ENCODE measurements at places on chromosomes 12 and 14.
A peak's percentile ranks its signal among the peaks of the same experiment; 100 is the strongest.

DNA sequence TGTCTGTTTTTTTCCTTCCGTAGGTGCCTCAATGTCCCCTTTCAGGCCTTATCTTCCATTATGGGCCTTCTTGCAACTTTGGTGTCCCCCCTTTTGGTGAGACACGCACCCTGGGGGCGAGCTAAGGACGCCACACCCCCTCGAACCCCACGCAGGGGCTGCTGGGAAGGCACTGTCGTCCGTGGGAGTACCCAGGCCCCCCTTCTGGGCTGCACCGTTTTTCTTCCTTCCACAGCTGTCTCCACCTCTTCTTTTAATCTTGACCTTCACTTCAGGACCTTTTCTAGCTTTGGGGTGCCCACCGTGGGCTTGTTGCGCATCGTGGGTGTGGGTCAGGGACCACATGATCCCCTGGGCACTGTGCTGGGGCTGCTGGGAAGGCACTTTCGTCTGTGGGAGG is 271.8 kb downstream of the ALG10 start:
- no peak for DNase-seq

DNA sequence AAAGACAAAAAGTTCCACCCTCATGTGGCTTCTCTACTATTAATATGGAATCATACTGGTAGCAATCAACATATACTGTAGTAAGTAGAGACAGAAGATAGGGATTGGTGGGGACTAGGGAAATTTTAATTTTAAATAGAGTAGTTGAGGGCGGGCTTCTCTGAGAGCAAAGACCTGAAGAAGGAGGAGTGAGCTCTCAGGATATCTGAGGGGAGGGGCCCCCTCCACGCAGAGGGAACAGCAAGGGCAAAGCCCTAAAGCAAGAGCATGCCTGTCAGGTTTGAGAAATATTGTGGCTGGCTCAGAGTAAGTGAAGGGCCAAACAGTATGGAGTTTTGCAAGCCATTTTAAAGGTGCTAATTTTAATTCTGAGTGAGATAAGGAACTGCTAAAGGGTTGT is 64.3 kb downstream of the PCNX1 start:
- no peak for DNase-seq

DNA sequence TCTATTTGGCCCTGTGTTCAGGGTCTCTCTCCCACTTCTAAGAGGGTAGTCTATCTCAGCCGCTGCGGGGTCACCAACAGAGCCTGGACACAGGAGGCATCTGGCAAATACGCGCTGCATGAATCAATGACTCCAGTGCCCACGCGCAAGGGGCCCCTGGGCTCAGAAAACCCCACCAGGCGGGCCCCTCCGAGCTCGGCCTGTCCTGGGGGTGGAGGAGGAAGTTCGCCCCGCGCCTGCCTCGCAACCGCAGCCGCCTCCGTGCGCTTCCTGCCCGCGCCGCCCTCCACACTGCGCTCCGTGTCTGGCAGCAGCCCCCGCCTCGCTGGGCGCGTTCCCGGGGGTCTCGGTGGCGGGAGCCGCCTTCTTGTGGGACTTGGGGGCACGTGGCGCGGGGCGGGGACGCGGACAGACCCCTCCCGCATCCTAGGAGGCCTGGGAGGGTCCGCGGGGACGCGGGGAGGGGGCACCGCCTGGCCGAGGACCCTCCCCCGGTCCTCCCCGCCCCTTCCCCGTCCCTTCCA is 811 bp upstream of the FBRSL1 start:
- peak; percentile 73 for DNase-seq

DNA sequence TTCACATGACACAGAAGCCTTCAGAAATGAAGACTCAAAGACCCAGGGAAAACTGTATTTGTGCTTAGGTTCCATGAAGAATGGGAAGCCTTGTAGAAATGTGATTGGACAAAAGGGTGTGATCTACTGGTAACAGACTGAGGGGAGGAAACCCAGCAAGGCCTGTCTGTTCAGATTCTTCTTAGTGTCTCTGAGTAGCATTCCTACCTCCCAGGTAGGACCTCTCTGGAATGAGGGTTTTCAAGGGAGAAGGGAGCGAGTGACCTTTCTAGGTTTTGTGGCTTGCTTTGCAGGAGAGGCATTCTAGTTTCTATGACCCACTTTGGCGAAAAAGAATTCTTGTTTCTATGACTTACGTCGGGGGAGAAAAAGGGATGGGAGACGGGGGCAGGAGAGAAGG is 401.7 kb downstream of the DPF3 start:
- DNase-seq, result no peak

GRCh38 chr14:104182857-104183425 is 44.6 kb downstream of the KIF26A start:
- DNase-seq, result no peak

GRCh38 chr12:65106948-65107347 is 14.2 kb downstream of the WIF1 start:
- DNase-seq, result no peak

DNA sequence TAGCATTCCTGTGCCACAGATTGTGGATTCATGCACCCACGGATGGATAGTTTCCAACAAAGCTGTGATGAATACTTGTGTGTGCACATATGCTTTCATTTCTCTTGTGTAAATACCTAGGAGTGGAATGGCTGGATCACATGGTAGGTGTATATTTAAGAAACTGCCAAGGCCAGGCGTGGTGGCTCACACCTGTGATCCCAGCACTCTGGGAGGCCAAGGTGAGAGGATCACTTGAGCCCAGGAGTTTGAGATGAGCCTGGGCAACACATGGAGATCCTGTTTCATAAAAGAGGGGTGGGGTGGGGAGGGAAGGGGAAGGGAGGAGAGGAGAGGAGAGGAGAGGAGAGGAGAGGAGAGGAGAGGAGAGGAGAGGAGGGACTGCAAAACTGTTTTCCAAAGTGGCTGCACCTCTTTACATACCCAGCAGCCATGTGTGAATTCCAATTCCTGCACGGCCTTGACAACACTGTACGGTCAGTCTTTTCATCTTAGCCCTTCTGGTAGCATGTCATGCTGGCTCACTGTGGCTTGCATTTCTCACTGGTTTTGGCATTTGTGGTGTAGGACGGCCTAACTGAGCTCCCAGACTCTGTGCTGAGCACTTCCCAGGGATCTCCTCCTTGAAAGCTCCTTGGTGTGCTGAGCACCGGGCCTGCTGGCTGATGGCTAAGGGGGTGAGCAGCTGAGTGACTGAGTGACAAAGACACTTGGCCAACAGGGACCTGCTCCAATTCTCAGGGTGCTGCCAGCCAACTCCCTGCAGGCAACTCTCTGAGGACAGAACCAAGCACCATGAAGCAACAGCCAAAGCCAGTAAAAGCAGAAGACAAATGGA is 27.9 kb downstream of the SYNE3 start:
- no peak for DNase-seq

DNA sequence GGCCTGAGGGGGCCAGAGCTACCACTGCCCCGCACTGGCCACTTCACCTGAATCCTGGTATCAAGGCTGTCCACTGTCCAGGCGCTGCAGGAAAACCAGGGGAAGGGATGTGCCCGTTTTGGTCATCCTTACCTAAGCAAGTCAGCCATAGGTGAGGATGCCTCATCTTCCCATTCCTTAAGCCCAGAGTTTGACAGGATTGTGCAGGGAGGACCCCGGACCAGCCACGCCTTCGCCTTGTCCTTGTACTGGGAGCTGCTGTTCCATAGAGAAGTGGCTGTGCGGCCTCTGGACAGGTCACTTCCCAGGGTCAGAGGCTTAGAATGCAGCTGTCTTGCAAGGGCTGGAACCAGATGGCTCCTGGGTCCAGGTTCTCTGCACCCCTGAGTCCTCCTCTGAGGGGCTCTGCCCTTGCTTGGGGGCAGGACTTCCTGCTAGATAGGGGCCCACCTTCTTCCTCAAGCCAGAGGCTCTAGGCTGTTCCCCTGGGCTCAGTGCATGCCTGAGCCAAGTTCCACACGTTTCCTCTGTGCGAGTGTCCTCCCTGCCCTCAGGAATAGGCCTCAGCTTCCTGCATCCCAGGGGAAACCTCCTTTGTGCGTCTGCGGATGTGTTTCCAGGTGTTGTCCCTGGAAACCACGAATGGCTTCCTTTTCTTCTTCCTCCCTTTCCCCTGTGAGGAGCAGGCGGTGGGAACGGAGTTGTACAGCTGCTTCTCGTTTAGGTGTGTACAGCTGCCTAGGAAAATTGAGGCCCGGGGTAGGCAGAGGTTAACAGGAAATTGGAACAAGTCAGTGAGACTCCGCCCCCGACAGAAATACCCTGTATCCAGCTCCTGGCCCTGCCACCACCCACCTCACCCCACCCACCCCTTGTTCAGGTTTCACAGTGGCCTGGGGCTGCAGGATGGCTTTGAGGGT is 54.3 kb upstream of the RIN3 start:
- no peak for DNase-seq

DNA sequence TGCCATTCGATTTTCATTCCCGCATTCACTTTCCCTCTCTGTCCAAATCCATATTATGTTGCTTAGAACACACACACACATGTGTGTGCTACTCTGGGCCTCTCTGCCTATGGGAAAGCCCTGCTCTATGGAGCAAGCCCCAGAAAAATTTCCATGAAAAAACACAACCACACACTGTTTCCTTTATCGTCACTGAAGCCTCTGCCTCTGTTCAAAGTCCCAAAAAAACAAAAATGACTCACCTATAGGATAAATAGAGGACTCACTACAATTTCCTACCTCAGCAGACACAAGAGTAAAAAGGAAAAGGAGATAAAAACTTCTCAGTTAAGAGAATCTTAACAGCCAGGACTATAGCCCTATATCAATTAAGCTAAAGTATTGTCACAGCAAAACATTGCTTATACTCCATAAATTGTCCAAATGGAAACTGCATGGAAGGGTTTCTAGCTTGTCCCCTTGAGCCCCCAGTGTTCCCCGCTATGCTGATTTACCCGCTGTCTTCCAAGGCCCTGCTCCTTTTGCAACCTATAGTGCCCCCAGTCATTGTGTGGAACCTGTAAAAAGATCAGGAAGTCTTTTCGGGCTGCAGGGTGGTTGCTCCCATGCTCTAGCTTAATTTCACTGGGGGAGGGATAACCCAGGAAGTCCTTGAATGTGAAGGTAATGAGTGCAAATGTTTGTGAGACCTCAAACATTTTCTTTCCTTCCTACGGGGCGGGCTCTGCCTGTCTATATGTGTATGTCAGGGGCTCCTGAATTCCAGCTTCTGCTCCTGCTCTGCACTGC is 11.1 kb upstream of the PIP4K2C start:
- DNase-seq, result no peak

DNA sequence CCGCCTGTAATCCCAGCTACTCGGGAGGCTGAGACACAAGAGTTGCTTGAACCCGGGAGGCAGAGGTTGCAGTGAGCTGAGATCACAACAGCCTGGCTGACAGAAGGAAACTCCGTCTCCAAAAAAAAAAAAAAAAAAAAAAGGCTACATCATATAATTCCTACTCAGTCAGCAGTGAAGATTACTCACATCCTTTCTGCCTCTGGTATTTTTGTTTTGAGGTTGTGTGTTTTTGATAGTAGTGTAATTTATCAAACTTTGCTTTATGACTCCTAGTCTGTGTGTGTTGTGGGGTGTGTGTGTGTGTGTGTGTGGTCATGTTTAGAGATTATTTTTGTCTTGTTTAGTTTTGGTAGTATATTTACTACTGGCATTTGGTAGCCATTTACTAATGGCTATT is 29.8 kb upstream of the DLGAP5 start:
- DNase-seq, result no peak

DNA sequence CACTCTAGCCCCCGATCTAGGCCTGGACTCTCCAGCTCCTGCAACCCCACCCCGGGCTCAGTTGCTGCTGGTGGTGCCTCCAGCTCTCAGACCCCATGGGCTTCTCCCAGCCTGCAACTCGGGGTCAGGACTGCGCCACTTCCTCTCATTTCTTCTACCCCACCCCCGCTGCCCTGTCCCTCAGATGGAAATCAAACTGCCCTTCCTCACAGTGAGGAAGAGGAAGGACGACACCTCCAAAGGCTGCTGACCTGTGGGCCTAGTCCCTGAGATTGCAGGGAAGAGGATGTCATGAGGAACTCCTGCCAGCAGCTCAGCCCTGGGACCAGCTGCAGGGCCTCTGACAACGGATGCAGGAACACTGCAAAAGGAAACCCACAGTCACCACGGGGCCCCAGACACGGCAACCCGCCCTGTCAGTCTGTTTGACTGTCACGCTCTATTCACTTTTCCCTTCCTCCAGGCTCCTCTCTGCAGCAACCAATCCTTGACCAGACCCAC is 29.3 kb upstream of the PNMA1 start:
- DNase-seq, result peak; percentile 72

DNA sequence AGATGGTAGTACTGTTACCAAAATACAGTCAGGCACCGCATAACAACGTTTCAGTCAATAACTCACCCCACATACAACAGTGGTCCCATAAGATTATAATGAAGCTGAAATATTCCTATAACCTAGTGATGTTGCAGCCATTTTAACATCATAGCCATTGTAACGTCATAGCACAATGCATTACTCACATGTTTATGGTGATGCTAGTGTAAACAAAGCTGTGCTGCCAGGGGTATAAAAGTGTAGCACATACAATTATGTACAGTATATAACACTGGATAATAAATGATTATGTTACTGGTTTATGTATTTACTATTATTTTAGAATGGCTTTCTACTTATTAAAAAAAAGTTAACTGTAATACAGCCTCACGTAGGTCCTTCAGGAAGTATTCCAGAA is 37.0 kb downstream of the GPR137C start:
- no peak for DNase-seq

DNA sequence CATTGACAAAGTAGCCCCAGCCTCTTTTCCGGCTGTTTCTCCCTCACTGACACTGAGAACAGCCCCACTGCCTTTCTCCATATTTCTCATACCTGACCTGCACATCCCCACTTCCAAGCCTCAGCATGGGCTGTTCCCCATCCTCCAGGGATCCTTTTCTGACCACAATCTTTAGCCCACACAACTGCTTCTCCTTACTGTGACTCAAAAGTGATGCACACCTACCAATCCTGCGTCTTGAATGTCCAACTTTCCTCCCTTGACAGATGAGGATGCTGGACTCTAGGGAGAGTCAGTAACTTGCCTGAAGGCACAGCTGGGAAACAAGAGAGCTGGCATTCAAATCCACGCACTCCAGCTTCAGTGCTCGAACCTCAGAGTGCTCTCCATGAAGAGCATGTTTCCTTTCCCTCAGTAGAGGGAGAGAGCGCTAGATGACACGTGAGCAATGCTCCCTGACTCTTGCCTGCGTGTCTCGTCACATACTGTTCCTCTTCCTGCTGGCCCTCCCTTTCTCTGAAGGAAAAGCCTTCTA is 75.6 kb downstream of the NTF3 start:
- DNase-seq, result no peak

- no peak for DNase-seq
These were observed 10.1 kb downstream of the TMEM179 start for GRCh38 chr14:104594310-104595046.

- DNase-seq, result no peak
These were observed 943 bp upstream of the MGAT4C start for GRCh38 chr12:86257134-86257533.
